ENCODE measurements at places on chromosomes 1 and 21.
A peak's percentile ranks its signal among the peaks of the same experiment; 100 is the strongest.

DNA sequence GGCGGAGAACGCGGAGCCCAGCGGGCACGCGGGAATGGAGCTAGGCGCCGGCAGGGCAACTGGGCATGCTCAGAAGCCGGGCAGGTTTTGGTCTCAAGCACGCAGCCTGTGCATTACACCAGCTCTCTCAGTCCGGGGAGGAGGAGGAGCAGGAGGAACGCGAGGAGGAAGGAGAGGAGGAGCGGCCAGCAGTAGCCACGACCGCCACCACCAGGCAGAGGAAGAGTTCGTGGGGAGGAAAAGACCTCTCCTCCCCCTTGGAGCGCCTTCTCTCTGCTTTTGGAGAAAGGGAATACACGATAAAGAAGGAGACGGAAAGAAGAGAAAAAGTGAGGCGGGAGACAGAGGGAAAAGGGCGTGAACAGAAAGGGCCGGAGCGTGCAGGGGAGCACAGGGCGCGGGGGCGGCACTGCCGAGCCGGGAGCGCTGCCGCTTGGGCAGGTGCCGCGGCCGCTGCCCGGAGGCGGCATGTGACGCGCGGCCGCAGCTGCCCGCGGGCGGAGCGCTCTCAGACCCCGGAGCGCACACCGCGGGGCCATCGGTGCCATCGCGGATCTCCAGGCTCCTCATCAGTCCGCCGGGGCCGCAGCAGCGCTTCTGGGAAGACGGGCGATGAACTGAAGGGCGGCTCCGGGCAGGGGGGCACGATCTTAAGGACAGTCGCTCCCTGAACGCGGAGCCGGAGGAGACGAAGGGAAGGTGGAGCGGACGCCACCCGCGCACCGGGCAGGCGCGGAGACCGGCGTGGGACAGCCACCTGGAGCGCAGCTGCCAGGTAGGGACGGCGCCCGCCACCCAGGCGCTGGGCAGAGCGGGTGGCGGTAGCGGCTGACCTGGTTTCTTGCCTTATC lies at the start of gene CHRM3:
Gene CHRM3, plus strand, starts transcription at position 116 of the 851 bp plus-strand sequence. CDS start 520,884 bp downstream, outside the sequence.
- peak; percentile 89 for DNase-seq

DNA sequence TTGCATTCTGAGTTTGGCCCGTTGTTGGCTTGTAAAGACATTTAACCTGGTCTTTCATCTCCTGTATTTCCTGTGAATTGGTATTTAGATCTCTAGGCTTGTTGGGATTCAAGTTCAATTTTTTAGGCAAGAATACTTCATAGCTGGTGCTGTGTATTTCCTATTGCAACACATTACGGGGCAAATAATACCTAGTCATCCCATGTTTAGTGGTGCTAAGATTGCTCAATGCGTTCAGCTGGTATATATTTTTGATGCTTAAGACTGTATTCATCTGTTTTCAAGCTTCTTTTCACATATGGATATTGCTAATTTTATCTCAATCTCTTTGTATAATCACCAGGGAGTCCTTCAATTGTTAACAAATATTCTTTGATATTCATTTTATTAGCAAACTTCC lies 87.5 kb upstream of the ZBTB18 start:
- no peak for DNase-seq

DNA sequence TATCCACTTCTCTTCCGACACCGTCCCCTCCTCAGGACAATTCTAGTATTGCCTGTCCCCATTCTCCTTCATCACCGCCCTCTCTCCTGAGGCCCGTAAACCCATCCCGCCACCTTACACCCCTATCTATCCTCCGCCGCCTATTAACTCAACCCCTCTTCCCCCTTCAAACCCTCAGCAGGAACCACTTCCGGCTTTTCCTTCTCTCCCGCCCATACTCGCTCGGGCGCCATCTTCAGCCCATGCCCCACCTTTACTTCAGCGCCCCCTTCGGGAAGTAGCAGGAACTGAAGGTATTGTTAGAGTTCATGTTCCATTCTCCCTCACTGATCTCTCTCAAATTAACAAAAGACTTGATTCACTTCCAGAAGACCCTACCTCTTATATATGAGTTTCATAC lies 31.6 kb downstream of the VN1R5 start:
- DNase-seq, result no peak

GRCh38 chr1:43293896-43294760 lies 6.7 kb upstream of the TIE1 start:
- DNase-seq, result no peak

DNA sequence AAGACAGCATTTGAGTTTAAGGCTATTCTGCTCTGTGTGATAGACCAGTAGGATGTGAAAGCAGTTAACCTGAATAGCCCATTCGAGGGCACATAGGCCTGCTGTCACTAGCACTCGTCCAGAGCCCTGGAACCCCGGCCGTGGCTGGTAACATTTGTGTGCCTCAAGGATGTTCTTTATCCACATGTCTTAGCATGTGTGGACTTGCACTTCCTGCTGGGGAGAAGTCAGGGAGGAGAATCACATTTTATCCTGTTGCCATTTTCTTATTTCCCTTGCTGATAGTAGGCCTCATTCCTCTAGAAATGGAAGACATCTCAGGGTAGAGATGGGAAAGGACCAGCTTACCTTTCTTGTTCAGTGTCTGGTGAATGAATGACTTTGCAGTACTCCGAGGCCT lies 54.7 kb downstream of the VPS13D start:
- no peak for DNase-seq

Measured in mucosa of descending colon (tissue), 3 donors.